ENCODE measurements at places on chromosomes 4 and X. TPM values are rescaled to one million over a fixed set of nuclear protein-coding genes. Genes with fewer than 3 reads are reported as not detected.

The RHOH gene
- not detected for total RNA-seq

The AMTN gene
- not detected for total RNA-seq

GRCh38 chr4:163556177-163556576 is 61.7 kb downstream of the TMA16 start:
- no peak for DNase-seq

The TRPC3 gene
- total RNA-seq = 0.06 TPM

The TMEM47 gene
- total RNA-seq = 8.2 TPM

GRCh38 chr4:180203349-180203748 is 2039.9 kb upstream of the TENM3 start:
- no peak for DNase-seq

DNA sequence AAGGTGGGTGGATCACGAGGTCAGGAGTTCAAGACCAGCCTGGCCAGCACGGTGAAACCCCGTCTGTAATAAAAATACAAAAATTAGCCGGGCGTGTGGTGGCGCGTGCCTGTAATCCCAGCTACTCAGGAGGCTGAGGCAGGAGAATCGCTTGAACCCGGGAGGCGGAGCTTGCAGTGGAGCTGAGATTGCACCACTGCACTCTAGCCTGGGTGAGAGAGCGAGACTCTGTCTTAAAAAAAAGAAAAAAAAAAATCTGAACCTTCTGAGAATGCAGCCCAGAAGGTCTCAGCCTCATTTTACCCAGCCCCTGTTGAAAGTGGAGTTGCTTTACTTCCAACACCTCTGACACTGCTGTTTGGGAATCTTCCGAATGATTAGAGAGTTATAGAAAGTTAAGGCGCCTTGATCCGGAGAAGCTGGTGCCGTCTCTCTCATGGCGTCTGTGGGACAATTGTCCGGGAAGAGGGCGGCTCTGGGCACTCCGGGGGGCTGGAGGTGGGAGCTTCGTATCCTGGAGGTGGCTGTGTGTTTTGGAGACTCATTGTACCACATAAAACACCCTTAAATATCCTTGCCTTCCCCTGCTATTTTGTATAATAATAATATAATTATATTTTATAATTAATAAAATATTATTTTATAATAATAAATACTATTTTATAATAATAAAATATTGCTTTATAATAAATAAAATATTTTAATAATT is 92.7 kb upstream of the PPP2R3B start:
- no peak for DNase-seq

The CXCL10 gene
- total RNA-seq = not detected

The TIMP1 gene
- 241 TPM for total RNA-seq

The MAGEA12 gene
- not detected for total RNA-seq

DNA sequence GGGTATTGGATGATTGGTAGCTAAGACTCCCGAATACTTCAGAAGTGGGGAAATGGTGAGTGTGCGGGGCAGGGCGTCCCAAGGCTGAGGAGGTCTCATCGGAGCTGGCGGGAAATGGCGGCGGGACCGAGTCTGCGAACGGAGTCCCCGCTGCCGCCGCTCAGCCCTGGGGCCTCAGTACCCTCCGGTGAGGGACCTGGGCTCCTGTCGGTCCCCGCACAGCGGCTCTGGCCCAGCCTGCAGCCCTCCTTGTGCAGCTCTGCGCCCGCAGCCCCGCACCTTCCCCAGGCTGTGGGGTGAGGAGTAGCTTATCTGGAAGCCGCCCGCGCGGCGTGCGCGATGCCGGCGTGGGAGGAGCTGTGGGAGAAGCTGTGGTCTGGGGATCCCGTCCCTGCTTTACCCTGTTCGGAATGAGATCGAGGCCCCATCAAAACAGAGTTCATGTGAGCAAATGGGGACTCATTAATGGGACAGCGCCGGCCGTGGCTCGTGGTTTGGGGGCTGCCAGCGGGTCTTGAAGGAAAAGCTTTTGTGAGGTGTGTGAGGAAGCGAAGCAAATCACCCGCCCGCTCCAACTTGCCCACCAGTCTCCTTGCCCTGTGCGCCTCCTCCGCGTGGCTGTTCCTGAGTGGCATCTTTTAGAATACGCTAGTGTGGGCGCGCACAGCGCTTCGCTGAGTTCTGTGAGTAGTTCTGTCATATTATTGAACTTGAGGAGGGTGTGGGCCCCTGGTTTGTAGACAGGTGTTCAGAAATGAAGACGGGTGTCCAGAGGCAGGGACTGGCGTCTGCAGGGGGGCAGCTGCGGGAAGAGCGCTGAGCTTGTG is 531 bp downstream of the ZNF141 start:
- DNase-seq = no peak

The KCTD8 gene
- not detected for total RNA-seq

- peak; percentile 61 for DNase-seq
These were observed 179.6 kb upstream of the NOCT start for GRCh38 chr4:138835832-138836533.

DNA sequence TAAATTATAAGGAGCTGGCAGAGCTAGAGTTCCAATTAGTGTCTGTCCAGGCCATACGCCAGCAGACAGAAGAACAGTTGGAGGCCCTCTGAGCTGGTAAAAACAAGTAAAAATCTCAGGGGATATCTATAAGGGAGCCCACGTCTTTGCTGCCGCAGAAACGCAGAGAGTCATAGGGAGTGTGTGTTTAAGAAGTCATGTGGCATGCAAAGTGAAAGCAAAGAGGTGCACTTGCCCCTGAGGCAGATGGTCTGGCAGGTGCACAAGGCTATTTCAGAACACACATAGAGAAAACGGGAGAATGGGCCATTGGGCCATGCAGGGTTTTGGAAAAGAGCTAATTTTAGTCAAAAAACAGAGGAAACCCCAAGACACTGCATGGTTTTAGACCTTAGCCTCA is 92.7 kb downstream of the NAP1L3 start:
- no peak for DNase-seq

GRCh38 chr4:136861091-136861490 is 671.2 kb downstream of the PCDH18 start:
- DNase-seq = no peak

DNA sequence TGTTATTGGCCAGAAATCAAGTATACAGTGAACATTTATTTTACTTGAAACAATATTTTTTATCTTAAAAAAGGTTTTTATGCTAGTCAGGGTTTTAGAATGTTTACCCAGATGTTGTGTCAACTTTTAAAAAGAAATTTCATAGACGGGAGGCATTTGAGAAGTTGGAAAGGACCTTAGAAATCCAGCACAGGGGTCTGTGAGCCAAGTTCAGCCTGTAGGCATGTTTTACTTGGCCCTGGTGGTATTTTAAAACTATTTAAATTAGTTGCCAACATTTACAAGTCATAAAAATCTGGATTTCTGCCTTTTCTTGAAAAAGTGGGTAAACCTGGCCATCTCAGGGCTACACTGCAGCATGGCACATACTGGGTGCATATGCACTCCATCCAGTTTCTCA is 25.5 kb upstream of the FHL1 start:
- DNase-seq = no peak

DNA sequence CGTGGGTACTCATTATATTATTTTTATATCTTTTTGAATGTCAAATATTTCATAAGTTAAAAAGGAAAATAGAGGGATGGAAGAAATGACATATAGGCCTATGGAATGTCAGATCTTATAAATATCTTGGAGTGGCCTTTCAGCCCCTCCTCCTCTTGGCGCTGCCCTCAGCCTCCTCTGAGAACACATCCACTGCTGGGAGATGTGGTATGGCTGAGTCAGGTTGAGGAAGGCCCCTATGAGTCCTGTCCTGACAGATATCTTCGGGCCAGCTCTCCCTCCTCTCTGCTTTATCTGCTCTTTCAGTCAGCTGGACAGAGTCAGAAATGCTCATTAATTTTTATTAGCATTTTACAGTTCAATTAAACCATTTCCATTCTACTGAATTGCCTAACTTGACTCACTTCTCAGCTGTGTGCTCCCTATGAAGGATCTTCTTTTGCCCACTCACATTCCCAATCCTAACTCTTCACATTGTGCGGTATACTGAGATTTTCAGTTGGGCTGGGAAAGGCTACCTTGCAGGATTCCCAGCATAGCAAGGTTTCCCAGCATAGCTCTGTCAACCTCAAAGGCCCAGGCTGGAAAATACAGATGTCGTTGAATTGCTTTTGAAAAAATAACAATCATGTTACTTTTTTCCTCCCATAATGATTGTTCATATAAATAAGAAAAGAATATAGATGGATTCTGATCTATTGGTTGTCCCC is 128.0 kb downstream of the ARHGEF9 start:
- no peak for DNase-seq

The WDFY3 gene
- total RNA-seq = 23.6 TPM

The CFAP99 gene
- total RNA-seq = not detected

The PABPC1L2A gene
- not detected for total RNA-seq

The GLOD5 gene
- not detected for total RNA-seq

The OTC gene
- total RNA-seq = not detected

- DNase-seq = no peak
These were observed 74.5 kb downstream of the UCHL1 start for GRCh38 chr4:41331224-41331623.

- DNase-seq = no peak
These were observed 167.3 kb upstream of the PGRMC2 start for GRCh38 chr4:128454881-128455280.

The POLR2B gene
- total RNA-seq = 73.7 TPM

All from epithelial cell of proximal tubule (primary cell).